ENCODE measurements at places on chromosomes 3 and 15.

DNA sequence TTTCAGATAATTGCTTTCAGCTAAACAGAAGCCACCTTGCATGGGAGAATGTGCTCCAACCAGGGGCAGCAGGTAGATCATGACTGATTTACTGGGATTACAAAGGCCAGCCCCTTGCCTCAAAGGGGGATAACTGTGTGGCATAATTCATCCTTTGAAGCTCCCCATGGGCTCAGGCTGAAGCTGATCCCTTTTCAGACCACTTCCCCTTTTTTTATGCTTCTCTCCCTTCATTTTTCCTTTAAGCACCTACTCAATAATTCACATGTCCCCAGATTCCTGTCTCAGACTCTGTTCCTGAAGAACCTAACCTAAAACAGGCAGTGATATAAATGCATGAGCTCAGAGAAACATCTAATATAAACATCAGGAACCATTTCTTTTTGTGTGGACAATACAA lies 8.2 kb upstream of the MYRIP start:
- no peak for DNase-seq

DNA sequence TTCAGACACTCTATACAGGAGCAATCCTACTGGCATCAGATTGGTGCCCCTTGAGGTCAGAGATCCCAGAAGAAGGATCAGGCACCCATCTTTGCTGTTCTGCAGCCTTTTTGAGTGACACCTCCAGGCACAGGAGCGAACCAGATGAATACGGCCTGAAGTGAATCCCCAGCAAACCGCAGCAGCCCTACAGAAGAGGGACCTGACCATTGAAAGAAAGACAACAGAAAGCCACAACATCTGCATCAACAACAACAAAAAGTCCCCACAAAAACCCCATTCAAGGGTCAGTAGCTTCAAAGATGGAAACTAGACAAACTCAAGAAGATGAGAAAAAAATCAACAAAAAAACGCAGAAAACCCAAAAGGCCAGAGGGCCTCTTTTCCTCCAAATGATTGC lies 130.4 kb downstream of the PPM1L start:
- DNase-seq, result no peak

DNA sequence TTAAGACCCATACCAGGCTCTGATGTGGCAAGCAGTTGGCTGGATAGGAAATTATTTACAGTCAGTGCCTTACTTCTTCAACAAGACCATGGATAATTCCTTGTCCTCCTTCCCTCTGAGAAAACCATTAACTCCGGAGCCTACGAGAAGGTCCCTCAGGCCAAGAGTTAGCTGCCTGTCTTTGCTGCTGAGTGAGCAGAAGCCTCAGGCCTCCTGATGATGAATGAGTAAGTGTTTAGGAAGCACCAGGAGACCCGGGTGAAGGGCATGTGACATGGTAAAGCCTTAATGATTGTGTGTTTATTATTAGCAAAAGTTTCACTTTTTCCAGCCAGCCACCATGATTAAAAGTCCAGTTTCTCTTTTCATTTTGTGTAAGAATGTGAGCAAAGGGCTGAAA lies 174.9 kb upstream of the TOPAZ1 start:
- DNase-seq, result no peak

- no peak for DNase-seq
Observed at GRCh38 chr3:73073091-73073707, 11.7 kb downstream of the EBLN2 start.

GRCh38 chr15:63491979-63492378 lies 12.4 kb upstream of the USP3 start:
- DNase-seq, result no peak

- no peak for DNase-seq
Observed at GRCh38 chr3:149214702-149215101, 6.9 kb downstream of the CP start.

GRCh38 chr3:9732740-9733115 lies 1.2 kb downstream of the BRPF1 start:
- DNase-seq, result no peak

- no peak for DNase-seq
Observed at GRCh38 chr3:171760477-171760876, 49.8 kb downstream of the PLD1 start.

DNA sequence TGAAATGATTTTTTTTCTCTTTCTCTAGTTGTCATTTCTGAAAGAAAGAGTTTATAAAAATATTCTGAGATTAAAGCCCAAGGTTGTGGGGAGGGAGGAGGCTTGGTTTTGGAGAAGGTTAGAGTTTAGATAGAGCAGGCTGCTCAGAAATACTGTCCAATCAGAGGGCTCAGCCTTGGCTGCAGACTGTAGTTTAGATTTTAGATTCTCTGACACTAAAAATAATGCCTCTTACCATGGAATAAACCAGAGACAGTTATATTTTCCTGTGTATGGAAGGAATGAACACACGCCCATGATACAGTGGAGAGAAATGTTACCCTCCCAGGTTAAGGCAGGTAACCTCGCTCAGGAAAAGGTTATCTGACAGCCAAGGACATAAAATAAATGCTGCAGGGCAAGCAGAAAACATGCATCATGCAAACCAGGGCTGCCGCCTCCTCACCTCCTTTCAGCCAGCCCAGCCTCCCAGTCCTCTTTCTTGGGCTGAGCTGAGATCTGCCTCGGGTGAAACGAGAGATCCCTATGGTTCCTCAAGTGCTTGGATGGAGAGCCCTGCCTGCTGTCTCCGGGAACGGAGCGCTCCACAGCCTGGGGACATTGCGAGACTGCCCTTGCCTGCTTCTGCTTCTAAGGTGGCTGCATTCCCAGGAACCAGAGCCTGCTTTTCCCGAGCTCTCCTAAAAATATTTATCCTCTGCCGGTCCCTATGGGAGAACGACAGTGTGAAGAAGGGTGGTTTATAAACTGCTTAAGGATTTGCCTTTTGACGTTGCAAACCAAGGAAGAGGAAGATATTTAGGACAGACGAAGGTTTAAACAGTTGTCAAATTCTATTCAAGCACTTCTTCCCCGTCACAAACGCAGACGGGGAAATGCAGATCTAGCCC lies 848 bp downstream of the NCEH1 start:
- DNase-seq, result no peak

DNA sequence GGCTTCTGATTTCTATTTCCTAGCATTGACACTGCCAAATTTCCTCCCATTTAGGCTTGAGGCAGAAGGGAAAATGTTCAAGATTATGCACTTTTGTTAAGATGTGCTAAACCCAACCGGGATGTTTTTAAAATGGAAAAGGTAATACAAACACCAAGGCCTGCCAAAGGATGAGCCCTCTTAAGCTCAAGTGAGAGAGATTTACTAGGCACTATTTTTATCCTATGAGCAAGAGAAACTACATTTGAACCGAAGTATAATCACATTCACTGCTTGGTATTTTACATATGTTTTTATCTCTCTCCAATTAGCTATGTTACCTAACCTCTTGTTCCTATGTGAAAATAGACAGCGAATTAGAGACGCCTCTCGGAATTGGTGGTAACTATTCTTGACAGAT lies 295.8 kb downstream of the GABRB3 start:
- DNase-seq, result no peak

DNA sequence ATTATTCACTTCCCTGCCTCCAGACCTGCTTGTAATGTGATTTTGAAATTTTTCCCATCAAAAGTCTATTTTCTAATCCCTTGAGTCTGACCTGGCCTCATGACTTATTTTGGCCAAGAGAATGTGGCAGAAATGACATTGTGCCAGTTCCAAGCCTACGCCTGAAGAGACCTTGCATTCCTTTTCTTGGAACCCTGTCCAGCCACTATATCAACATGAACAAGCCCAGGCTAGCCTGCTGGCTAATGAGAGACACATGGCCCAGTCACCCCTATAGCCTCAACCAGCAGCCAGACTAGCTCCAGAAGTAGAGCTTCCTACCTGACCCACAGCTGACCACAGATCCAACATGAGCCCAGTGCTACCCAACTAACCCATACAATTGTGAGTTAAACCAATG lies 121.1 kb upstream of the ACP3 start:
- DNase-seq, result no peak

GRCh38 chr3:24520101-24520495 lies 25.4 kb upstream of the THRB start:
- no peak for DNase-seq

- no peak for DNase-seq
Observed at GRCh38 chr3:179513862-179514261, 48.9 kb upstream of the ACTL6A start.

- no peak for DNase-seq
Observed at GRCh38 chr15:65115086-65115485, at the start of gene UBAP1L. TSS of gene UBAP1L (minus strand) at chr15:65115200. CDS start at chr15:65106215, 8,985 bp downstream.

DNA sequence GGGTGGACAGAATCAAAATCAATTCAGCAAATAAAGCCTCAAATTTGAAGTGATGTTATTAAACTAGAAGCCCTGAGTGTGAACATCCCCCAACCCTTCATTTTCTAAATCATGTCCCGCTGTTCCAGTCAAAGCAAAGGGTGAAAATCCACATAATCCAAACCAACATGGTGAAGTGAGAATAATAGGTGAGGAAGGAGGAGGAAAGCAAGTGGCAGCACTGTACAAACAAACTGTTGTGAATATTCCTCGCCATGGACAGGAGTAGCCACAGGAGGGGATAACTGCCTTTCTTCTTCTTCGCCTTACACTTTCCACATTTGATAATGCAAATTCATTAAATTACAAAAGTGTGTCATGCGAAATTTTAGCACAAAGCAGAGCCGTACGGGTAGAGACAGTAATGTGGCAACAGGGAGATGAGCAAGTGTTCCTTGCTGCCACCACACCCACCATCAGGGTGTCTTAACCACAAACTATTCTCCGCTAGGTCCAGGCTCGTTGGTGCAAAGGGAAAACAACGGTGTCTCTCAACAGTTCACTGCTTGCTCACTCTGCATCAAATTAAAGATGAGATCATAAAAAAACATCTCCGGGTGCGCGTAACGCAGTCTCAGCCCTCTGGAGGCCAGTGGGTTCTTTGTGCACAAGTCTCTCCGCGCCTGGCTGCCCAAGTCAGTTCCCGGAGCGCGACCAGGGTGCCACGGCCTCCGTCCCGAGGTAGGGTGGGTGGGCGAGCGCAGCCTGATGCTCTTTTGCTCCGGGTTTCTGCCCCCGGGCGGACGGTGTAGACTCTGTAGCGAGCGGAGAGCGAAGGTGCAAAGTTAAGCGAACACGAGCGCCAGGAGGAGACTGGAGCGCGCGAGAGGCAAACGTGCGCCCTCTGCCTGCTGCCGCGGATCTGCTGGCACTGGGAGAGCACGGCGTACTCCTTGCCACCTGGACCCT lies 6.7 kb downstream of the EPHA3 start:
- peak; percentile 87 for DNase-seq

DNA sequence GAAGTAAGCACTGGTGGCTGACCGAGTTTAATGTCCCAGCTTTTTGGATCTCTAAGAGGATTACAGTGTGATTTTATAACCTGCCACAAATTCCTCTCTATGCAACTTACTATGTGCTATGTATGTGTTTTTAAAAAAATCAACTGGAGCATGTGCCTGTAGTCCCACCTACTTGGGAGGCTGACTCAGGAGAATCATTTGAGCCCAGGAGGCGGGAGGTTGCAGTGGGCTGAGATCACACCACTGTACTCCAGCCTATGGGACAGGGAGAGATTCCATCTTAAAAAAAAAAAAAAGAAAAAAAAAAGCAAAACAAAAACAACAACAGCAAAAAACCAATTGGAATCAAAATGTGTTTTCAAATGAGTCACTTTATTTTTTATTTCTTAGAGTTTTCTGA lies 29.6 kb downstream of the DUT start:
- no peak for DNase-seq

- no peak for DNase-seq
Observed at GRCh38 chr15:76032046-76032445, 19.8 kb upstream of the NRG4 start.

GRCh38 chr3:112339609-112340008 lies 6.7 kb downstream of the CD200 start:
- no peak for DNase-seq

DNA sequence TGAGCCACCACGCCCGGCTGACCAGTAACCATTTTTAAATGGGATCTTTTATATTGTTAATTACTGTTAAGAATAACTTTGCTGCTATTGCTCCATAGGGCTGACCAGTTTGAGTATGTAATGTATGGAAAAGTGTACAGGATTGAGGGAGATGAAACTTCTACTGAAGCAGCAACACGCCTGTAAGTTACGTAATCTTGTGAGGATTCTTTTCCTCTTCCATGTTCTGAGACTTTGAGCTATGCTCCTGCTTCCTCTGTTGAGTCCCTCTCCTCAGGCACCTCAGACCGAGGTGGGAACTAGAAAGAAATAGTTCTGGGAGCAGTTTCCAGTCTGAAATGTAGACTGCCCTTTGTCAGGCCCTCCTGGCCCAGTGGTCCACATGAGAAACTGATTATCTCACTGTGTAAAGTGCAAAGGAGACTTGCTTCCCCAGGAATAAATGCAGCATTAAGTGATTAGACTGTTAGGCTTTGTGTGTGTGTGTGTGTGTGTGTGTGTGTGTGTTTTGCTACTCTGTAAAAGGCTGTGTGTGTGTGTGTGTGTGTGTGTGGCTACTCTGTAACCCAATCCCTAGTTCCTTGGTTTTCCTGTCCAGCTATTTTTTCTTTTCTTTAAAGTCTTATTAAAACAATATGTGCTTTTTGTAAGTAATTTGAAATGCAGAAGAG lies 5.2 kb downstream of the POLR2H start:
- DNase-seq, result no peak

DNA sequence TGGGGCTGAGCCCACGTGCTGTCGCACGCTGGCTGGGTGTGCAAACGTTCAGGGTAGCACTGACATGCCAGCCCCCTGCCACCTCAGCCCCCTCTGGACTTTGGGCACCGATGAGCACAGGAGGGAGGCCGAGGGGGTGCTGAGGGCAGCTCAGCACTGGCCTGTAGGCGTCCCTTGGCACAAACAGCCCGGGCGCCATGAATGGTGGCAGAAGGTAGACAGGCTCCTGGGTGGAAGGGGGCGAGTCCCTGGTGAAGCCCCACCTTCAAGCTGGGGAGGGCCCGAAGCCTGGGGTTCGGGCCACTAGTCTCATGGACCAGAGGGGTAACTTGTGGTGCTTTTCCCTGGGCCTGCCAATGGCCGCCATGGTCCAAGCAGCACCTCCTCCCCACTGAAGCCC lies 70.7 kb downstream of the GLB1 start:
- no peak for DNase-seq

DNA sequence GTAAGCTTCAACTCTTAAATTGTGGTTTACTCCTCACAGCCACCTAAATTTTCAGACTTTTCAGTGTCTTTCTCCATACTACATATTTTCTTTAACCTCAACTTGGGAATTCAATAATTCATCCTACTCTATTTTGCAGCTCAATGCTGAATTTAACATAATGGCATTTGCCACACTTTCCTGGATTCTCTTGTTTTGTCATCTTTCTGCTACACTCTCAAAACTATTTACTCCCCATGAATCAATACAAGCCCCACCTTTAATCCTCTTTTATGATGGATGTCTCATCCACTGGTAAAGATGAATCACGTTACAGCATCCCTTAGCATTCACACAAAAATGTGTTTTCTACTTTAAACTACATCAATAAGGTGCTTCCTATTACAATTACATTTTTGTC lies 19.6 kb upstream of the CHMP2B start:
- DNase-seq, result no peak

Data from SHP77 treated with DMSO at 0.1 percent for 48 hours (cell line).